Hematopoietic multipotent progenitor cell treated with erythropoietin and hydrocortisone succinate and interleukin-3 and kit ligand, for 8 days (in vitro differentiated cells): ENCODE measurements at places on chromosomes 3 and 15.

DNA sequence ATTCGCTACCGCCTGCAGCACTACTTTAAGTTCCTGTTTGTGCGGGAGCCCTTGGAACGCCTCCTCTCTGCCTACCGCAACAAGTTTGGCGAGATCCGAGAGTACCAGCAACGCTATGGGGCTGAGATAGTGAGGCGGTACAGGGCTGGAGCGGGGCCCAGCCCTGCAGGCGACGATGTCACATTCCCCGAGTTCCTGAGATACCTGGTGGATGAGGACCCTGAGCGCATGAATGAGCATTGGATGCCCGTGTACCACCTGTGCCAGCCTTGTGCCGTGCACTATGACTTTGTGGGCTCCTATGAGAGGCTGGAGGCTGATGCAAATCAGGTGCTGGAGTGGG, 995 bp downstream of the CHST14 start:
- peak; percentile 28 for DNase-seq

DNA sequence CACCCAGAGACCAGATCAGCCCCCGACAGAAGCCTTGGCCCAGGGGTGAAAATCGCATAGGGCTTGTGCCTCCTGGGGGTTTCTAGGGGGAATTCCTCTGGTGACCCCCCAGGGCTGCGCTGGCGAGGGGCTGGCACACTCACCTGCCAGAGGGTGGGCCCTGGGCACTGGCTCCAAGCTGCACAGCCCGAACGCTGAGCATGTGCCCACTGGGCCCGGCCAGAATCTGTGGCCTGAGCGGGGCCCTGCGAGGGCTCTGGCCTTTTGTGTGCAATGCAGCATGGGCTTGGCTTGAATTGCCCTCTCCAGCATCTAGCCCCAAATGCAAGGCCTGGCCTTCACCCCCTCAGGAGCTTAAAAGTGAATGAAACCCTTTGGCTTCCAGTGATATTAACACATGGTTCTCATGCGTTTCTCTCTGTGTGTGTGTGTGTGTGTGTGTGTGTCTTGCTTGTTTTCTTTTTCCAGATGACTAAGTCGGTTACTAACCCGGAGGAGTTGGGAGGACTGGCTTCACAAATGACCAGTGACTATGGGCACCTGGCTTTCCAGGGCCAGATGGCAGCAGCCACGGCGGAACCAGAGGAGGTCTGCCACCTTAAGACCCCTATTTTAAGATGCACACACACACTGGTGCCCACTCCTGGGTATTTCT, 259.1 kb upstream of the TPM1 start:
- no peak for DNase-seq

- no peak for DNase-seq
Measured at GRCh38 chr15:94769089-94769488, 537.7 kb downstream of the MCTP2 start.

DNA sequence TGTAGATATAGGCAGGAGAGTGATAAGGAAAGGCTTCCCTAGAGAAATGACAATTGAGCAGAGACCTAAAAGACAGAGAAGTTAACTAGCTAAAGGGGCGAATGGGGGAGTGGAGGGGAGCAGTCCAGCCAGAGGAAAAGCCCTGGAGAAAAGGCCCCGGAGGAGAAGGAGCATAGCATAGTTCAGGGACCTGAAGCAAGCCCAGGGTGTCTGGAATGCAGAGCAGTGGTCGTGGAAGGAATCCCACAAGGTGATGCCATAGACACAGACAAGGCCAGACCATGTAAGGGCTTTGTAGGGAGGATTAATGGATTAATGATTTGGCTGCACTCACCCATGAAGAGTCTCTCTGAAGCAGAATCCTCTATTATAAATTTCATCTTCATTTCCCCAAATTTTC, 45.8 kb upstream of the LRRN1 start:
- no peak for DNase-seq

- no peak for DNase-seq
Measured at GRCh38 chr3:195899701-195900435, 8.5 kb downstream of the TNK2 start.

- DNase-seq, result no peak
Measured at GRCh38 chr15:64779630-64780029, 4.2 kb upstream of the RBPMS2 start.

GRCh38 chr15:58684751-58685150, 64.8 kb downstream of the ADAM10 start:
- no peak for DNase-seq

DNA sequence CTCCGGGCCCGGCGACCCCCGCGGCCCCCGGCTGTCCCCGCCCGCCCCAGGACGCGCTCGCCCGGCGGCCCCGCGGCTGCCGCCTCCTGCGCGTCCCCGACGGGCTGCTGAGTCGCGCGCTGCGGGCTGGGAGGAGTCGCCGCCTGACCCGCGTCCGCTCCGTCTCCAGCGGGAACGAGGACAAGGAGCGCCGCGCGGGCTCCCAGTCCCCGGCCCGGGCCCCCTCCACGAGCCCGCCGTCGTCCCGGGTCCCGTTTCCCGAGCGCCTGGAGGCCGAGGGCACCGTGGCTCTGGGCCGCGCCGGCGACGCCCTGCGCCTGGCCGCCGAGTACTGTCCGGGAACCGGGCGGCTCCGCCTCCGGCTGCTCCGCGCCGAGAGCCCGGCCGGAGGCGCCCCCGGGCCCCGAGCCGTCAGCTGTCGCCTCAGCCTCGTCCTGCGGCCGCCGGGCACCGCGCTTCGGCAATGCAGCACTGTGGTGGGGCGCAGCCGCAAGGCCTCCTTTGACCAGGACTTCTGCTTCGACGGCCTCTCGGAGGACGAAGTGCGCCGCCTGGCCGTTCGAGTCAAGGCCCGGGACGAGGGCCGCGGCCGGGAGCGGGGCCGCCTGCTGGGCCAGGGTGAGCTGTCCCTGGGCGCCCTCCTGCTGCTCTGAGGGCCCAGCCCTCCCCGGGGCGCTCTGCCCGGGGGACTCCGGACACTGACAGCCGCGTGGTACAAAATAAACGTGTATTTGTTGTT, 1.5 kb downstream of the C2CD4A start:
- DNase-seq, result no peak

GRCh38 chr3:43346978-43347749, 60.8 kb downstream of the SNRK start:
- DNase-seq, result no peak

- no peak for DNase-seq
Measured at GRCh38 chr3:11784971-11785377, 61.7 kb downstream of the TAMM41 start.

- no peak for DNase-seq
Measured at GRCh38 chr3:138187296-138188012, at the start of gene ARMC8. Gene ARMC8 (plus strand): TSS chr3:138187301. CDS start chr3:138187555, 254 bp downstream.

DNA sequence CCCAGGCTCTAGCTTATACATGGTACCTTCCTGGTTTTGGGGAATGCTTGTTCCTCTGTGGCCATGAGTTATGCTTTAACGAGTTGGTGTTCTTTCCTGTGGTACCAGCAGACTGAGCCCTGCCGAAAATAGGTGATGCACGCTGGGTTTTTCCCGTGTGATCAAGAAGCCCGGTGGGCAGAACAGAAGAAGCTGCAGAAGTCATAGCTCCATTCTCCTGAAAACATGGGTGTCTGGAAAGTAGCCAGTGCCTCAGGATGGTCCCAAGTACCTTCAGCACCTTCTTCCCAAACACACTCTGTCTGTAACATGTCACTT, 25.2 kb downstream of the MAPKBP1 start:
- DNase-seq, result no peak

DNA sequence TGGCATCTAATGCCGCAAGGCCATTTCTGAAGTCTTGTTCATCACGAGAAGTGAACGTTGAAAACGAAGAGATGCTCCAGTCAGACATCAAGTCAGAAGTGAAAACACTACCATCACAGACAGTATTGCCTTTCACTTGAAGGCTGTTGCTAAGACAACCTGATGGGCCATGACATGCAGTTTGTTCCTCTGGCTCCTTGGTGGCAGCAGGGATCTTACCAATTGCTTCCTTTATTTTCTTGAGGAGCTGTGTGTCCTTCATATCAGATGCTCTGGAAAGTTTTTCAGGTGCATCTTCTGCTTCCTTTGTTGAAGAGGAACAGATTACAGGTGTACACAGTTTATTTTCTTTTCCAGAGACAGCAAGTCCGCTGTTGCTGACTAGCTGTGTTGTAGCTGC, 30.7 kb upstream of the MYLK start:
- no peak for DNase-seq

GRCh38 chr3:58989163-58989562, 60.7 kb downstream of the CFAP20DC start:
- no peak for DNase-seq

DNA sequence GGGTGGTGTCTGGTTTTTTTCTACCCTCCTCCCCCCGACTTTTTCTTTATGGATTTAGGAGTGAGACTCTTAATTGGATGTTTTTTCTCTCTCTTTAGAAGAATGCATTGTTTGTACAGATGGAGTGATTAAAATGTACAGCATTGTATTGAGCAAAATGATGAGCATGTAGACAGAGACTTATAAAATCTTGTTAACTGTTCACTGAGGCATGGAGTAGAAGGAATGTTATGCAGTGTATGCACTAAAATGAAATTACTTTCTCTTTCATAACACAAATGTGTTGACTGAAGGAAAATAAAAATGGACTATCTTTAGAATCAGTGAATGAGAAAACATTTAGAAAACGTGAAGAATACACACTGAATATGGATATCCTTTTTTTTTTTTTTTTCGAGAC, 39.8 kb downstream of the ZFAND6 start:
- no peak for DNase-seq

DNA sequence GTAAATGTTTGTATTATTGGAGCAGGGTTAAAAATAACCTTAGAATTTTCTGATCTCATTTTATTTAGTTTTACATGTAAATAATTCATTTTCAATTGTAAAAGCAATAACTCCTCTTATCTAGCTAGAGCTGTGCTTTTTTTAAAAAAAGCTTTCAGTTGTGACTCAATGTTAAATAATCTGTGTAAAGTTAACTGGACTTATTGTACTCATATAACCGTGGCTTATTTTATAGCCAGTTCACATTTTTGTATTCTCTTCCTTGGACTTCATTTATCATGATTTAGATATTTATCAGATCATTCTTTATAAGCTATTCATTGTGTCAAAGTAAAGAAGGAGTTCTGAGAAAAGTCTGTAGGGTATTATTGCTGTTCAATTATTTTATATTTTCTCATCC, 435.6 kb downstream of the CADM2 start:
- no peak for DNase-seq

DNA sequence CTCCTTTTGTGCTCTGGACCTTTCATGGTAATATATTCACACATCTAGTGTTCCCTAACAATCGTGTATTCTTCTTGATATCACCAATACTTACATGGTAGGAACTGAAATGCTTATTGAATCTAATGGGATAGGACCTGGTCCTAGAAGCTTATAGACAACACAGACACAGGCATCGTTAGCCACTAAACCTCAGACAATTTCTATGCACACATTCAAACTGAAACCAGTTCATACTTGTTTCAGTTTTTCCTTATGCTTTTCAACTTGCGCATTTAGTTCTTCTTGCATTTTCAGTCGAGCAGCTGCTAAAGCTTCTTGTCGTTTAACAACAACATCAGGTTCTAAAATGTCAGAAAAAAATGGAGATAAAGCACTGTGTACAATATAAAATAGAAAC, 2.3 kb downstream of the SELENOS start:
- DNase-seq, result no peak

GRCh38 chr3:170761103-170761502, 108.9 kb downstream of the RPL22L1 start:
- DNase-seq, result no peak

DNA sequence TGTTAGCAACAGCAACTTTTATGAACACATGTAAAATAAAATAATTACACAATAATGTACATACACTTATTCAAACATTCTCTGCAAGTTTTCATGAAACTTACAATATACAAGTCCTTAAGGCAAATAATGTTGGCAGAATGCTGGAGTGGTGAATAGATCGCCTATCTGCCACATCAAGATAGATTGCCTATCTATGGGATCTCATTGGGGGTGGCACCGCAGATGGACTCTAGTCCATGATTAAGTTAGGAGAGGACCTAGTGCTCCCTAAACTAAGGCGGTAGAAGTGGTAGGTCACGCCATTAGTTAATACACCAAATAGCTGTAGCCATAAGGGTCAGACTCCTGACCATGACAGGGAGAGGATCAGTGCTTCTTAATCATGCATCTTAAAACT, 315.7 kb downstream of the GBE1 start:
- DNase-seq, result no peak

GRCh38 chr15:25433118-25433865, 5.5 kb downstream of the UBE3A start:
- DNase-seq, result no peak

GRCh38 chr3:195085356-195086130, 185.4 kb downstream of the XXYLT1 start:
- DNase-seq, result no peak

DNA sequence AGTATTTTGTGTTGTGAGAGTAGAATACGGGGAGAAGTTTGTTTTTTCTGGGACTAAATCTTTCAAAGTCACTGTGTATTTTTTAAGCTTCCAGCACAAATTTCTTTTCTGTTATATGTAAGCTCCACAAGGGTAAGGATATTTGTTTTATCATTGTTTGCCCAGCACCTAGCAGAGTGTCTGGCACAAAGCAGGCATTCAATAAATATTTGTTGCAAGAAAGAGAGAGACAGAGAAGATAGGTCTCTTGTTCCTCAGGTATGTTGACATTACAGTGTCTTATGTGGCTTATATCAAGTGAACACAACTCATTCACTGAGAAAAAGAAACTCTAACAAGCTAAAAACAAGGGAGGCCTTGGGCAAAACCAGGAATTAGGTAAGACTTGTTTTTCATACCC, 26.6 kb upstream of the FNDC3B start:
- DNase-seq, result no peak

DNA sequence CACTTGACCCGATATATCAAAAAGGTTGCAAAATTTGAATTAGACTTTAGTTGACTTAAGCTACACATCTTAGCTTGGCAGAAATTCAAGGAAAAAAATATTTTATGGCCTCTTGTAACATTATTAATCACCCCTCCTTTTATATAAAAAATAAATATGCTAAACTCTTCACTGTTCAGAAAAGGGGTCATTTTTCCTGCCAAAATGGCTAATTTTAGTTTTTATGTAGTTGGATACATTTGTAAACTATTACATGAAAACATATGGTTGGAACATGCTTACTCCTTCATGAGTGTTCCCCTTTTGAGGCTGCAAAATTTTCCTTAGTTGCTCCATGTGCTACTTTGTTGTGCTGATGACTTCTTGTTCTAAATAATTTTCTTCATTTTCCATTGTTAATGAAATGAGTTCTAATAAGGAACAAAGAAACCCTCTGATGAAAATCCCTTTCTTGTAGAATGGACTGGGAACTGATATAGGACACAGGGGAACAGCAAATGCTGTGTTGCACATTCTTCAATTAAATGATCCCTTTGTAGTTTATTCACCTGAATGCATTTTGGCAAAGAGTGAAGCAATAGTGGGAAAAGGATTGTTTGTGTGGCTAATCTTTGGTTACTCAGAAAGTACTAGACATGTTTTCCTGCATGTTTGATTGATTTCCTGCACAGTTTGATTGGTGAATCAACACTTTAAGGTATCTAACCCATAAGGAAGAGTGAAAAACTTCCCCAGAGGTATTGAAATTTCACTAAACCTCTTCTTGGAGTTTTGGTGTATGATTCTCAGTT, 349.3 kb downstream of the TIGIT start:
- DNase-seq, result no peak

GRCh38 chr3:88032245-88032644, 26.6 kb downstream of the CGGBP1 start:
- DNase-seq, result no peak

- DNase-seq, result peak; percentile 25
Measured at GRCh38 chr3:144127014-144127413, 155.4 kb downstream of the DIPK2A start.

GRCh38 chr3:173865900-173866498, 468.5 kb downstream of the NLGN1 start:
- no peak for DNase-seq
